ENCODE measurements at places on chromosomes 16 and 17.

DNA sequence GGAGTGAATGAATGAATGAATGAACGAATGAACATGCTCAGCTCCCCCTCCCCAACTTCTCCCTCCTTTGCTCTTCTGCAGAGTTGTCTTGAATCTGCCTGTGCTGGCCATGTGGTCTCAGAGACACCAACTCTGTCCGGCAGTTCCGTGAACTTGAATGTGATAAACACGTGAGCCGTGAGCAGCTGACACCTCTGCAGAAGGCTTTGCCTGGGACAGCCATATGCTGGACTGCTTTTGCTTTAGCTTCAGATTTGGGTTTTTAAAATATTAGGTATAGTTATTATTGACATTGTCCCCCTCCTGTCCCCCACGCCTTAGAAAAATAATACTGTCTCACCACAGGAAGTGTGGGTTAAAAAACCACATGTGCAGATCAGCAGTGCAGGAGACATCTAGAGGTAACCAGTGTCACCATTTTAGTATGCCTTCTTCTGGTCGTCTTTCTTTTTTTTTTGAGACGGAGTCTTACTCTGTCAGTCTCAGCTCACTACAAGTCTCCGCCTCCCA is 83.8 kb downstream of the ABCC1 start:
- DNase-seq, result peak; percentile 61

DNA sequence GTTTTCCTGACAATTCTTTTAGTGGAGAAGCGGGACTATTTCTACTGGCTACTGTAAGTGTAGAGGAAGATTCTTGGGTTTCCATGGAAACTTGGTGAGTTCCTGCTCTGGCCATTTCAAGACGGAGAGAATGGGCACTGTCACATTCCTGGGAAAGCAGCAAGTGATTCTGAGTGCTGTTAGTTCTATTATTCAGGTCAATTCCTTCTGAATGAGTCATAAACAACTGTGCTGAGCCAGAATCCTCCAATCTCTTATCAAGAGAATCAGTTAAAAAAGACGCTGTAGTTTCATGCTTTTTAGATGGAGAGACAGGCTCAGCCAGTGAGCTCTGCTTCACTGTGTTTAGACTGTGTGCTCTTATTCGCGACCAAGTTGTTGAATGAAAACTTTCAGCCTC is 19.6 kb downstream of the AKAP10 start:
- no peak for DNase-seq

DNA sequence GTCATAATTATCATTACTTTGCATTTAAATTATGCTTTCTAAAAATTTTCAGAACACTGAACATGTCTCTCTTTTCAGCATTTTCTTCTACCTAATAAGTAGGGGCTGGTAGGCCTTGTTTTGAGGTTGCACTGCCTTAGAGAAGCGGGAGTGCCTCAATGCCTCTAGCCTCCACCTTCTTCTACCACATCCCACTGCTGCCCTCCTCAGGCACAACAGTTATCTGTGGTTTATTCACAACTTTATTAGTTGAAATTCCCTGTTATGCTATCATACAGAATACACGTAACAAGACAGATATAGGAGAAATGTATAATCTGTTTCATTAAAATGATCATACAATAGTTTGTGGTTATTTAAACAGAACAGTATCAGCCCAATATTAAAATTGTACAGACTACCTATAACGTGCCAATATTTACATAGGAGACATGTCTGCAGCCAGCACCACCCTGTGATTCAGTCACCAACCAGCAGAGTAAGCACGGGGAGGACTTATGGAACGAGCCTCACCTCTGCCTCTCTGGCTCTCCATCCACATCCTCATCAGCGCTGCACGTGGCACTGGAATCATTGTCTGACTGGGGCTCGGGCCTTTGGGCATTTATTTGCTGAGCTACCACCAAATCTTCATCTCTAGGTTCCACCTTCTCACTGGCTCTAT is 101.2 kb downstream of the TTC19 start:
- no peak for DNase-seq

DNA sequence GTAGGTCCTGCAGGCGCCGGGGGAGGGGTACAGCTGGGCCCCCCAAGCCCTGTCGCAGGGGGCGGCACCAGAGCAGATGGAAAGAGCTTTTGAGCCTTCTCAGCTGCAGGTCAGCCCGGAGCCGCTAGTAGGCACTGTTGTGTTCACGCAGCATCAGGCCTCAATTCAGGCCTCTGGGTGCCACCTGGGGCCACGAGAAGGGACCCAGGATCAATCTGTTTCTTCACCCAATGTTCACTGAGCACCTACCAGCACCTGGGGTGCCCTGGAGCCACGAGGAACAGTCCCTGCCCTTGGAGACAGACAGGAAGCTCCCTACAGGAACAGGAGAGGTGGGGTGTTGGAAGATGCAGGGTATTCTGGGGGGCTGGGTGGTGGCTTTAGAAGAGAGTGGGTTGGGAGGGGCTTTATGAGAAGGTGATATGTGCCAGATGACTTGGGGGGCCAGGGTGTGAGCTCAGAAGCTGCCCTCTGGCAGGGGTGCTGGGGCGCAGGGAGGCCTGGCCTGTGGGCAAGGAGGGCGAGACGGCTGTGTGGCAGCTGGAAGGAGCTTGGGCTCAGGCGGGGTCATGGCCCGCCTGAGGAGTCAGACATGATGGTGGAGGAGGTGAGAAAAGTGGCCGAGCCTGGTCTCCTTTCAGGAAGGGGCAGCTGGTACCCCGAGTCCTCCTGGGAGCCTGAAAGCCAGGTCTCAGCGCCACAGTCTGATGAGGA is 121.9 kb upstream of the GSE1 start:
- peak; percentile 40 for DNase-seq

DNA sequence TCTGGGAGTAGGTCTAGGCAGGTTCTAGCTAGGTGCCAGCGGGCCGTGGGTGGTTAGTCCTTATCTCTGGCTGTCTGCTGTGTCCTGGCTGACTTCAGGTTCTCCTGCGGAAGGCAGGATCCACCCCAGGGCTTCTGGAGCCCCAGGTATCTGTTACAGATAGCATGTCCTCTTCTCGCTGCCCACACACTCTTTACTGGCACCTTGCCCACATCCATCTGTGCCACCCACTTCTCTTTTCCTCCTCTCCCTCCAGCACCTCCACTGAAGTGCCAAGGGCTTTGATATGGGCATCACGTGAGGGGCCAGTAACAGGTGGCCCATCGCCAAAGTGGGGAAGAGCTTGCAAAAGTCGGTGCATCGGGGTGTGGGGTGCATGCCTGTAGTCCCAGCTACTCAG is 4.6 kb upstream of the MPP2 start:
- DNase-seq, result no peak

DNA sequence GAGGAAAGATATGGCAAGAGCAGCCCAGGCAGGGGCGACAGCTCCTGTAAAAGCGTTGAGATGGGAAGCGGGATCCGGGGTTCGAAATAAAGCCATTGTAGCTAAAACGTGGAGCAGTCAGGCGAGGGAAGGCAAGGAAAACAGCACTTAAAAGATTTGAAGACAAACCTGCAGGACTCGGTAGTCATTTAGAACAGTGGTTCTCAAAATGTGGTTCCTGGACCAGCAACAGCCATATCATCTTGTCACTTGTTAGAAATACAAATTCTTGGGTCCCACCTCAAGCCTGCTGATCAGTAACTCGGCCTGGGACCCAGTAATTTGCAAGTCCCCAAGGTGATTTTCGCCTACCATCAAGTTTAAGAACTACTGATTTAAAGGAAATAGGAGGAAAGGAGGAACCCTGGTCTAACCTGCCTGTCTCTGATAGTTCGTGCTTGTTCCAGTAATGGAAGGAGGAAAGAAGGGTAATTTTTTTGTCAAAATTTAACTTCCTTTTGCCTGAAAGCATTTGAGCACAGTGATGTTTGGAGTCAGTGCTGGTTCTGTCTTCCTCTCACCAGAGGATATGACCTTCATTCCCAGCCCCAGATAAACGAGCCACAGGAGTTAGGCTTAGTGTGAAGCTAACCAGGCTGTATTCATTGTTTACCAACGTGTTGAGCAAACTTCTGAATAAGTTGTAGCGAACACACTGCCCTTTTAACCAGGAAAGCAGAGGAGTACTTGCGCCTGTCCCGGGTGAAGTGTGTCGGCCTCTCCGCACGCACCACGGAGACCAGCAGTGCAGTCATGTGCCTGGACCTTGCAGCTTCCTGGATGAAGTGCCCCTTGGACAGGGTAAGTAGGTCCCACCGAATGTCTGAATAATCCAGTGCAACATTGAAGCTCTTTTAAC is 1.1 kb downstream of the ORC6 start:
- no peak for DNase-seq

DNA sequence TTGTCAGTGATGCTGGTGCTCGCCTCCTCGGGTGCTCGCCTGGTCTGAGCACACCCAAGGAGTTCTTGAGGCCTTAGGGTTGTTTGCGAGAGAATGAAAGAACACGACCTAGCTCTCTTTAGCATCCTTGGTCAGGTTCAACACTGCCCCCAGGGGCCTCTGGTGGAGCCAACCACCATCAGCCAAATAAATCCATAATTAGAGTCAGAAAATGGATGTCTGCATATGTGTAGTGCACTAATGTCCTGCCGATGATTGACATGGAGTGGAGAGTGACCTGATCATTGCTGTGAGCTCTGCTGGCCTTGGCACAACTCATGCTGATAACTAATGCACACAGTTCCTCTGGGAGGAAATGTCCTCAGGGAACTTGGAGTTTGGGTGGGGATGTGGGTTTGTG is 8.2 kb upstream of the STH start:
- DNase-seq, result no peak
